ENCODE measurements at places on chromosomes 6 and 20. TPM values are rescaled to one million over a fixed set of nuclear protein-coding genes. Genes with fewer than 3 reads are reported as not detected.

The EFCAB8 gene
- under 0.01 TPM for total RNA-seq

The IRAK1BP1 gene
- 3.2 TPM for total RNA-seq

The TRDN gene
- not detected for total RNA-seq

The SOBP gene
- 4.8 TPM for total RNA-seq

The FAM162B gene
- total RNA-seq: not detected

The CRIP3 gene
- not detected for total RNA-seq

Measured in smooth muscle cell of the umbilical artery (primary cell).